Suprapubic skin (tissue), 4 donors: ENCODE measurements at places on chromosomes 6 and 20. TPM values are rescaled to one million over a fixed set of nuclear protein-coding genes. Genes with fewer than 3 reads are reported as not detected.

- no peak overlapping the region for H3K4me3 ChIP-seq
- H3K36me3 ChIP-seq = no peaks in the 10 kb centered on the region
- DNase-seq = no peak
- H3K4me1 ChIP-seq = peaks cover 2% of the 10 kb centered on the region
- no peak overlapping the region for H3K27ac ChIP-seq
Observed at GRCh38 chr20:56202493-56203077, 45.9 kb upstream of the MC3R start.

DNA sequence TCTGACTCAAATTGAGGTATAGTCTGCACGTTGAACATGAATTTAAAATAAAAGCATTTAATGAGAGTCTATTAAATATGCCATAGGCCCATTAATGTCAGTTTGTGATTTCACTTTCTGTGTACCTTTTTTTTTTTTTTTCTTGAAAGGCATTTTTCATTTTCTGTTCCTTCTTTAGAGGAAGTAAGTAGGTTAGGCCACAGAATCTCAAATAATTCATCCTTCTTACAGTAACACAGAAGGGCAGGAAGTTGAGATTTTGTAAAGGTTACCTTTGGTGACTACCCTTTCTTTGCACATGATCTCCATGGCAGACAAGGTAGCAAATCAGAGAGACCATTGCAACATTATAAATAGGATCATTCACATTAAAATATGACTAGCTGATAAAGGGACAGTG is 9.6 kb downstream of the L3MBTL3 start:
- H3K27me3 ChIP-seq = no peaks in the 10 kb centered on the region
- H3K4me1 ChIP-seq = no peaks in the 10 kb centered on the region
- no peaks in the 10 kb centered on the region for H3K36me3 ChIP-seq
- no peak for DNase-seq
- H3K4me3 ChIP-seq = no peak overlapping the region

GRCh38 chr20:40777653-40778052 is 88.6 kb upstream of the MAFB start:
- peaks cover 20% of the 10 kb centered on the region for H3K4me1 ChIP-seq
- no peak for DNase-seq
- no peak overlapping the region for H3K4me3 ChIP-seq
- no peaks in the 10 kb centered on the region for H3K36me3 ChIP-seq
- no peaks in the 10 kb centered on the region for H3K27me3 ChIP-seq
- H3K27ac ChIP-seq = no peak overlapping the region

GRCh38 chr6:152380351-152380767 is 256.8 kb downstream of the SYNE1 start:
- peaks cover 5% of the 10 kb centered on the region for H3K4me1 ChIP-seq
- peak overlapping the region; percentile 83 for H3K27ac ChIP-seq
- no peaks in the 10 kb centered on the region for H3K27me3 ChIP-seq
- H3K36me3 ChIP-seq = peaks cover 6% of the 10 kb centered on the region
- peak overlapping the region; percentile 47 for H3K4me3 ChIP-seq

DNA sequence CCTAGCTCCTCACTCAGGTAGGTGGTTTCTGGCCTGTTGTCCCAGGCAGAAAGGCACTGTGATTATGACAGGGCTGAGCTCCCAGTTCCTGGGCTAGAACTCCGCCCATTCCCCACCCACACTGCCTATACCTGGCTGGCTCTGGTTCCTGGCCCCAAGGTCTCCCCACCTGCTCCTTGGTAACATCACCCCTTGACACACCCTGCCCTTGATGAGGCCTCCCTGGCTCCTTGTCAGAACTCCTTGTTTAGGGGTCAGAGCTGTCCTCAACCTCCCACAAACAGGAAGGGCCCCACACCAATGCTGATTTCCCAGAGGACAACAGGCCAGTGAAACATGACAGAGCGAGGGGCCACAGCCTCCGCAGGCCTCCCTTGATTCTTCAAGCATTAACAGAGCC is 15.5 kb upstream of the MYMX start:
- no peak for DNase-seq
- peaks cover 46% of the 10 kb centered on the region for H3K4me1 ChIP-seq
- no peaks in the 10 kb centered on the region for H3K36me3 ChIP-seq
- H3K27ac ChIP-seq = peak overlapping the region; percentile 85
- H3K4me3 ChIP-seq = peak overlapping the region; percentile 10
- H3K27me3 ChIP-seq = no peaks in the 10 kb centered on the region

GRCh38 chr6:71902261-71902660 is 15.9 kb downstream of the RIMS1 start:
- H3K36me3 ChIP-seq = no peaks in the 10 kb centered on the region
- H3K27ac ChIP-seq = no peak overlapping the region
- H3K4me1 ChIP-seq = no peaks in the 10 kb centered on the region
- DNase-seq = no peak

GRCh38 chr20:56249244-56249955 is 868 bp downstream of the MC3R start:
- H3K27ac ChIP-seq = no peak overlapping the region
- no peak for DNase-seq
- H3K4me3 ChIP-seq = no peak overlapping the region
- H3K27me3 ChIP-seq = peaks cover 57% of the 10 kb centered on the region
- H3K4me1 ChIP-seq = no peaks in the 10 kb centered on the region

Gene QKI
- 161 TPM for total RNA-seq

Gene EYA2
- 4.0 TPM for total RNA-seq
